ENCODE measurements at places on chromosomes 2 and 18.

DNA sequence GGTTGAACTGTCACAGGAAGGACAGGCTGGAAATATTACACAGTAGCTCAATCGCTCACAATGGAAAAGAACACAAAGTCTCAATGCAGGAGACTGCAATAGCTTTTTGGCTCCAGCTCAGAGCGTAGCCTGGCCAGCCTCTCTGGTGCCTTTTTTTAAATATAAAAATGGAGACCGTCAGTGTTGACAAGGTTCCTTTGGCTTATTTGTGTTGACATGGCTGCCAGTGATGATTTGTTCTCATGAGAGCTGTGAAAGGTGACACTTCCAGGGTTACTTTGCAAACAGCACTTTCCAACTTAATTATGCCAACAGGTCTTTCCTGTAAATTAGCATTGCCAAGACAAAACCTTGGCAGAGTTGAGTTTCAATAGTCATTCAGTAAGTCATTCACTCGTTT, 70.8 kb downstream of the KCNE4 start:
- DNase-seq = no peak

GRCh38 chr2:46985512-46985911, 69.9 kb upstream of the MCFD2 start:
- DNase-seq = no peak

DNA sequence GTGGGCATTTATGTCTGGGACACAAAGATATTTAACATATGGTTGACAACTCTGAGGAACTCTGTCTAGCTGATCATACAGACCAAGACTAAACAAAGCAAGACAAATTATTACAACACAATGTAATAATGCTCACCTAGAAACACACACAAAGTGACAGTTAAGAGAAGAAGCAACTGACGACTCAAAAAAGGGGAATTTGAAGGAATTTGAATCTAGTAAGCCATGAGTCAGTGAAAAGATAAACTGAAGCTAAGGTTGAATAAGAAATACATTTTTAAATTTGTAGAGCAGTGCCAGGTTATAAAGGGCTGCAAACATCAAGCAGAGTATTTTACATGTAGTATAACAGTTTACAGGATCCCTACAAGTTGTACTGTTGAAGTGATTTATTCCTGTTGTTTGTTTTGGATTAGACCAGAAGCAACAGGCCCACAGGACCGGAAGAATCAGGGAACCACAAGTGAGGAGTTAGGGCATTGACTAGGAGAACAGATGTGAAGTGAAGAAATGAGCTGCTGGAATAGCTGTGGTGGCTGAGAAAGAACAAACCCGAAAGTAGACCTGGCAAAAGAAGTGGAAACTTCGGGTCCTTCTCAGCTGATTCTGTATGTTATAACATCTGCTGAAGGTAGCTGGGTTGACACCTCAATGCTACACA, 35.6 kb downstream of the IFIH1 start:
- DNase-seq = no peak

DNA sequence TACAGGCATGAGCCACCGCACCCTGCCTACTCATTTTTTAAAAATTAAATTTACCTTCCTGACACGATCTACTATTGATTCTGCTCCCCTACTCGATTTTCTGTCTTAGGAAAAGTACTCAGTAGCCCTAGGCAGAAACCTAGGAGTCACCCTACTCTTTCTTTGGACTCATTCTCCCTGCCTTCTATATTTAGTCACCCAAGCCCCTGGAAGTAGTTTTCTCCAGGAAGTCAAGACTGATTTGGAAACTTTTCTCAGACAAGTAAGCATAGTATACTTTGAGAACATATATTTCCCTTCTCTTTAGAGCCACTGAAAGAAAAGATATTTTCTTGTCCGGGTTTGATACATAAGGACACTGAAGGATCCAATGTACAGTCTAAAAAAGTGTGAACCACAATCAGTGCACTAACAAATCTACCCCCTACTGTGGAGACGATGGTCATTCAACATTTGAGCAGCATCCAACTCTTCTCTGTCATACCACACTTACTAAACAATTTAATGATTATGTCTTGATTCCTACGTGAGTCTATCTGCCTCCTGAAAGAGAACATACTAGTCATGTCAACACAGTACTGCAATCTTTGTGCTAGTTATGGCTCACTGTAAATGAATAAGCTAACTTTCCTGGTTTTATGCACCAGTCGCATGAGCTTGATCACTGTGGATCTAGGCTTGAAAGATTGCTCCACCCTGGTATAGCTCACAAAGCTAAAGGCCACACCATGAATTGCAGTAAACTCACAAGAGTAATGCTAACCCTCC, 19.8 kb downstream of the YWHAQ start:
- no peak for DNase-seq

DNA sequence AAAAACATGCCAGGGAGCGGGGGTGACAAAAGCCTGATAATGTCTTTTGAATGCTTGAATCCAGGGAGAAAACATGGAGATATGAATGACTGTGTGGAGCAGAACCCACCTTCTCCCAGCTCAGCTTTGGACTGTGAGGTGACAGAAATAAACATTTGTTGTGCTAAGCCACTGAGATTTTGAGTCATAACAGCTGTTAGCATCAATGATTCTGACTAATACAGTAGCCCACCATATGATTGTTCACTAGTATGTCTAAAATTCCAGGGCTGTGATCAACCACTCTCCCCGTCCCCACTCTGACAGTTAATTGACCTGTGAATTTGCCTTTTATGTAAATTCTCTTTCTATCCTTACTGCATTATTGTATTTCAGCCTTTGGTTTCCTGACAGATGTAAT, 69.1 kb downstream of the PDK1 start:
- DNase-seq = no peak

- peak; percentile 53 for DNase-seq
Observed at GRCh38 chr2:20501974-20502373, 55.1 kb downstream of the RHOB start.

DNA sequence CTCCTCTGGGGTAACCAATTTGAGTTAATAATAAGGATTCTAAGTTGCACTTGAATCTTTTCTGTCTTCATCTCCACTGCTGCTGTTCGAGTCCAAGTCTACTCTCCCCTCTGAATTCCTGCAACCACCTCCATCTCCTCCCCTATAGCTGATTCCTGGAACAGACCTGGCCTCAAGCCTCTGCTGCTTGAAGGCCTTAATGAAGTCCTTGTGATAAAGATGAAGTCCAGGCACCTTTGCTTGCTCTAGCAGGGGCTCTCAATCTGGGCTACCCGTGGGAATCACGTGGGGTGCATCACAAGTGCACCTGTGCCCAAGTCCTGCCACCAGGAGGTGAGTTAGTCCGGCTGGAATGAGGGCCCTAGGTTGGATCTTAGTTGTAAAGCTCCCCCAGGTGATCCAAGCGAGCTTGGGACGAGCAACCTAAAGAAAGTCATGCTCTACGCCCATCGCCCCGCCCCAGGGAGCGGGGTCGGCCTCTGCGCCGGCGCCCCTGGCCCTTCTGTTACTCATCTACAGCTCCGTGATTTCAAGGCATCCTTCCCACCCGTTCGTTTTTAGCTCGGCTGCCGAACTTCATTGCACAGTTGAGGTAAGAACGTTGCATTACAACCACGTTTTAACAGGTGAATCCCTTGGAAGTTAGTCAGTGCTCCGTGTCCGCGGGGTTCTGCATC, 905 bp upstream of the IAH1 start:
- DNase-seq = no peak

DNA sequence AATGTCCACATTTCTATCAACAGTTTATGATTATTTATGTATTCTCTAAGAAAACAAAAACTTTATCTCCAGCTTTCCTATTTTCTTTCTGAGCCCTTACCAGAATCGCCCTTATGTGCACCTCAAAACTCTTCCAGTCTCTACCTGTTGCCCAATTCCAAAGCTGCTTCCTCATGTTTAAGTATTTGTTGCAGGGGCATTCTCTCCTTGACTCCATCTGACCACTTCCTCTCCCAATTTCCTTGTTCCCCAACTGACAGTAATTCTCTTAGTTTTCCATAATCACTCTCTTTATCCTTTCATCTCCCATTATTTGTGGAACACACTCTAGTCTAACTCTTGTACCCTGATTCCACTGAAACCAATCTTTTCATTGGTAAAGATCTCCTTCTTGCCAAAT, 105.4 kb upstream of the RBBP8 start:
- no peak for DNase-seq

GRCh38 chr18:10565835-10566234, 40.0 kb downstream of the NAPG start:
- no peak for DNase-seq

DNA sequence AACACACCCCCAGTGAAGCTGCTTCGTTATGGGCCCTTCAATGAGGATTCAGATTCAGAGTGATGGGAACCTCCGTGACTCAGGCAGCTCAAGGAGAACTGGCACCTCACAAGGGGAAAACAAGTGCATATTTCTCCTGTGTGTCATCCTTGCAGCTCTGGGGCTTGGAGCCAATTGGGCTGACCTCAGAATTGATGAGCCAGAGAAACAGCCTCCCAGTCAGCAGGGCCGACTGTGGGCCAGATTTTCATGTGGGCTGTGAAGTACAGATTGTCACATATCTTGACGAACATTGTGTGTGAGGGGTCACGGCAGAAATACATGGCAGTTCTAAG, 189.6 kb upstream of the SP5 start:
- peak; percentile 65 for DNase-seq

DNA sequence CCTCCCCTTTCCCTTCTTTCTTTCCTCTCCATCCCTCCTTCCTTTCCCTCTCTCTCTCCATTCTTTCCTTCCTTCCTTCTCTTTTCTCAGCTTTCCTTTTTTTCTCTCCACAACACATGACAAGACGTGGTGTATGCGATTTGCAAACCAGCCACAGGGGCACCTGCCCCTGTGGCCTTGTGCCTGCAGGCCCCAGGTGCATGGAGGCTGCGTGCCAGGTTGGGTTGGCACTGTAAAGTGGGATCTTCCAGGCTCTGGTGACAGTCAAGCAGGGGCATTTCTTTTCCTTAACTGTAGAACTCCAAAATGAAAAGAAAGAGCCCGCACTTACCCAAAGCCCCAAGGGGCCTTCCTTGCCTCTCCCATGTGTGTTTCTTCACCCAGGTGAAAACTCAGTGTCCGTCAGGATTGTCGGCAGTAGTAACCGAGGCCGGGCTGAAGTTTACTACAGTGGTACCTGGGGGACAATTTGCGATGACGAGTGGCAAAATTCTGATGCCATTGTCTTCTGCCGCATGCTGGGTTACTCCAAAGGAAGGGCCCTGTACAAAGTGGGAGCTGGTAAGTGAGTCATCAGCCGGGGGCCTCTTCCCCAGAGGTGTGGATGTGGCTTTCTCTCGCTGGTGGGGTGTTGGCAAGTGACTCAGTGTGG, 50.9 kb downstream of the MARCO start:
- DNase-seq = no peak

- no peak for DNase-seq
Observed at GRCh38 chr2:122191331-122191730, 435.9 kb downstream of the TSN start.

DNA sequence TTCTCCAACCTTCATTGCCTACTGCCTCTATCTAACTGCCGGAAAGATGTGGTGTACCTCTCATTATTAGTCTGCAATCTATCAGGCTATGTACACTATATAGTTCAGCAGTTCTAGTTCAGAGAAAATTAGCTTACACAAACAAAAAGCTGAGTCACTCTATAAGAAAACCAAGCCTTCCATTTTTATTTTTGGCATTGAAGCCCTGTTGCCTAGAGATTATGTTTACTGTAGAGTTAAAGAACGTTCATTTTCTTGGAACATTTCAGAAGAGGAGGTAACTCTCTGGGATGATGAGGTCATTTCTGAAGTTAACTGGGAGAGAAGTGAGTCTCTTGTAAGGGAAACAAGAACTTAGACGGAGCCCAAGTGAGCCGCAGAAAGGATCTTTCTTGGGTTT, 133.5 kb downstream of the FAM124B start:
- peak; percentile 88 for DNase-seq

GRCh38 chr2:141946016-141946415, 184.8 kb downstream of the LRP1B start:
- no peak for DNase-seq

DNA sequence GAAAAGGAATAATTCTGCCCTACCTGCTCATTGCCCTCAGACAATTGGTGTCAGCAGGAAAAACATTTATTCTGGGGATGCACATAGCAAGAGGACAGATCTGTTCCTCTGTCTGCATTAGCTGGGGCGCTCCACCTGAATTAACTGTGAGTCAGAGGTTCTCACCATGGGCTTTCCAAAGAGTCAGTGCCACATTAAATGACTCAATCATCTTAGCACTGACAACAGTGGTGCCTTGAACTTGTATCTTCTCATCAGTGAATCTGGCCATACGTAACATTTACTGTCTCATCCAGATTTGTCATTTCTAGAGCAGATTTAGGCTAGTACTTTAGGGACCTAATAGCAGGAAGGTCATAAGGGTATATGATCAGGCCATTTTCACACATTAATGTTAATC, 358.1 kb upstream of the CRIM1 start:
- no peak for DNase-seq

- DNase-seq = no peak
Observed at GRCh38 chr2:100317634-100318033, 4.7 kb downstream of the LONRF2 start.

DNA sequence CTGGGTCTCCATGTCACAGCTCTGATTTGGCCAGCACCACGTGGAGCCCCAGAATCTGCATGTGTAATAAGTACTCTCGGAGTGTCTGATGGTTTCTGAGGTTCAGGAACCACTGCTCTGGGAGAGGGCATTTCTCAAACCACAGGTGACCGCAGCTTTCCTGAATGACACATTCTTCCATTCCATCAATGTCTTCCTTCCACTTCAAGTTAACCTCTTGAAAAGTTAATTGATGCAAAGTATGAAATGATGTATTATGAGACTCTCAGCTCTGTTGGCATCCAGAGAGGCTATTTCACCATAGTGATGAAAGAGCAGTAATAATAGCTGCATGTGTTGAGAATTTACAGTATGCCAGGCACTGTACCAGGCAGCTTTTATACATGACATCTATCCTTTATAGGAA, 61.3 kb upstream of the CRIM1 start:
- DNase-seq = no peak

DNA sequence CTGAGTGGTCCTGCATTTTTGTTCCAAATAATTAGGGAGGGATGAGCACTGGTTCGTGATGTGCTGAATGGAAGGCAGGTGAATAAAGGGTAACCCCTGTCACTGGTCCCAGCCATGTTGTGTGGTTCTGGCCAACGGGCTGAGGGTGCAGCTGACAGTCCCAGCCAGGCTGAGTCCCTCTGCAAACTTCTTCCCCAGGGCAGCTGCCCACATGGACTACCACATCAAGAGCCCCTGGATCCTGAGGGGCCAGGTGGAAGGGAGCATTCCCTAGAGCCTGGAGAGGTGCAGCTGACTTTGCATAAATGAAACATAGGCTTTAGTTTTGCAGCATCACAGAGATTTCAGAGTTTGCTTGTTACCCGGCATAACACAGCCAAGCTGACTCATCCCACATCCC, 219.8 kb upstream of the MYT1L start:
- no peak for DNase-seq

GRCh38 chr2:109085912-109086742, 42.9 kb upstream of the SH3RF3 start:
- no peak for DNase-seq

DNA sequence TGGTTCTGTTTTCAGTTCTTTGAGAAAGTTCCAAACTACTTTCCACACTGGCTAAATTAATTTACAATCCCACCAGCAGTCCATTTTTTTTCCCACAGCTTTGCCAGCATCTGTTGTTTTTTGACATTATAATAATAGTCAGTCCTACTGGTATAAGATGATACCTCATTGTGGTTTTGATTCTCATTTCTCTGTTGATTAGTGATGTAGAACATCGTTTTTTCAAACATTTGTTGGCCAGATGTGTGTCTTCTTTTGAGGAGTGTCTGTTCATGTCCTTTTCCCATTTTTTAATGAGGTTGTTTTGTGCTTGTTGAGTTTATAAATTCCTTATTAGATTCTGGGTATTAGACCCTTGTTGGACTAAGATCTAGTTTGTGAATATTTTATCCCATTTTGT, 376.8 kb upstream of the NT5C1B start:
- no peak for DNase-seq
